SJSA1 (cell line): ENCODE measurements at places on chromosomes 1 and 21. TPM values are rescaled to one million over a fixed set of nuclear protein-coding genes. Genes with fewer than 3 reads are reported as not detected.

Gene SPAG17
- total RNA-seq: 0.09 TPM in 1 of 2 replicates, not detected in the other

DNA sequence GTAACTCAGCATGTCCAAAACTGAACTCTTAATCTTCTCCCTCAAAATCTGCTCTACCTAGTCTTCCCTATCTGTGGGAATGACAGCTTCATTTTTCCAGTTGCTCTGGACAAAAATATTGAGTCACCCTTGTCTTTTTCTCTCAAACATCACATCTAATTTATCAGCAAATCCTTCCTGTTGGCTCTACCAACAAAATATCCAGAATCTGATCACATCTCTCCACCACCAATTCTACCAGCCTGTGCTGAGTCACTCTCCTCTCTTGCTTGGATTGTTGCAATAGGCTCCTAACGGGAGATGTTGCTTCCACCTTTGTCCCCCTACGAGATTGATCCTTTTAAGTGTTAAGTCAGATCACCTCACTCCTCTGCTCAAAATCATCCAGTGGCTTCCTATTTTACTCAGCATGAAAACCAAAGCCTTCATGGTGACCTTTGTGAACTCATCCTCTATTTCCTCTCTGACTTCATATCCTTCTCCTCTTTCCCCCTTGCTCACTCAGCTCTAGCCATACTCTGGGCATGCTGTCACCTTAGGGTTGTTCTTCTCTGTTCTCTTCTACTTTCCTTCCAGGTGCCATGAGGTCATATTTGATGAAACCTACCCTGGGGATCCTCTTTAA lies 21.5 kb upstream of the SMYD2 start:
- DNase-seq: no peak

Gene ANKRD13C
- total RNA-seq: 44.9 and 48.8 TPM in 2 replicates

Gene FCRL6
- total RNA-seq: not detected in 2 replicates

DNA sequence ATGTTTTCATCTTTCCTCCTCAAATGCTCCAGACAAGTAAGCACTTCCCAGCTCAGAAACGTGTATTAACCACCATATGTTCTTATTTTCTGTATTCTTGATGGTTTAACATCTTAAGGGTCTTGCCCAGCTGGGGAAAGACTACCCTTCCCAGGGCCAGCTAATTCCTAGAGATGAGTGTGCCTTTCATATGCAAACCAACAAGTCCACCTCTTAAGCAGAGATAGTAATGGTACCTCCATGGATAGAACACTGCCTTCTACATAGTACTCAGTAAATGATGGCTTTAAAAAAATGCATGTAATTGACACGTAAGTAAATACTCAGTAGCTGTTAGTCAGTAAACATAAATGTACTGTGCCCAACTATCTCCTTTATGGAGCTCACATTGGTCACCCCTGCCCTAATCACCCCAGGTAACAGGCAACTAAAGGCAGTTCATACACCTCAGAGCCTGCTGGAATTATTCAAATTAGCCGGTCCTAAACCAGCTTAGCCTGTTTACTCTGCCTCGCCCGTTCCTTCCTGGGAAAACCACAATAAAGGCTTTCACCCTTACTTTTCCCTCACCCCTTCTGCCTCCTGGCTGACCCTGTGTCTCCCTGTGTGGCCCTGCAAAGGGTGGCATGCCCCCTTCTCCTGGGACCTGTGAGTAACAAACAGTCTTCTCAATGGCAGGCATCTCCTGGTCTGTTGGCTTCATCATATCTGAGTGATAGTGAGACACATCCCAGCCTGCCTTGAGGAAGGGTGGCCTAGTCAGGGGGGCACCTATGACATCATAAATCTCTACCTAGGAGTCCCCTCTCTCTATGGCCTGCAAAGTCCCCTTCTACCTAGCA lies 40.1 kb upstream of the KLHDC7A start:
- no peak for DNase-seq

- DNase-seq: no peak
Measured at GRCh38 chr1:247180581-247180980, 8.8 kb upstream of the ZNF124 start.

DNA sequence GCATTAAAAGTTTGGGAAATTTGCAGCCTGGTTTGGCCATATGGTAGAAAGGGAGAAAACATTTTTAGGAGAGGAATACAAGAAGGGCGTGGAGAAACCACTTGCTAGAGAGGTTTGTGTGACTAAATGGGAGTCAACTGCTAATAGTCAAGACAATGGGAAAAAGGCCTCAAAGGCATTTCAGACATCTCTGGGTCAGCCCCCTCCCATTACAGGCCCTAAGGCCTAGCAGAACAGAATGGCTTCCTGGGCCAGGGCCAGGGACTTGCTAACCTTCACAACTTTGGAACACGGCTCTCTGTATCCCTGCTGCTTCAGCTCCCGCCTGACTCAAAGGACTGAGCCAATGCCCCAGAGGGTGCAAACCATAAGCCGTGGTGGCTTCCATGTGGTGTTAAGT lies 752.3 kb upstream of the ADAMTS5 start:
- no peak for DNase-seq

- DNase-seq: no peak
Measured at GRCh38 chr21:27086186-27086585, 119.3 kb upstream of the ADAMTS5 start.

DNA sequence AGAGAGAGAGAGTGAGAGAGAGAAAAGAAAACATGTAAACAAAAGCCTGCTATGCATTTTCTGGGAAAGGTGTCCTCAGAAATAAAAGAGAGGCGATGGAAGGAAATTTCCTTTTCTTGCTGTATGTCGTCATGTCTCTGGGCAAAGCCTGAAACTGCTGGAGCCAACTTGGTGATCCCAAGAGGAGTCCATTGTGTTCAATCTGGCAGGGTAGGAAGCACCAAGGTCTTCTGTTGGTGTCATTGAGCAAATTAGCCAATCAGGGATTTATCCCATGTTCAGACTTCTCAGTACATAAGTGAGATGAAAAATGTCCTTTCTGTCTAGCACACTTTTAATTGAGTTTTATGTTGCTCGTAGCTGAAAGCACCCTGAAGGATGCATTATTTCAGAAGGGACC lies 260.0 kb upstream of the KAZN start:
- no peak for DNase-seq
